ENCODE measurements at places on chromosomes 6 and 20.

- DNase-seq, result no peak
Measured at GRCh38 chr6:144305567-144305966, 20.4 kb downstream of the UTRN start.

DNA sequence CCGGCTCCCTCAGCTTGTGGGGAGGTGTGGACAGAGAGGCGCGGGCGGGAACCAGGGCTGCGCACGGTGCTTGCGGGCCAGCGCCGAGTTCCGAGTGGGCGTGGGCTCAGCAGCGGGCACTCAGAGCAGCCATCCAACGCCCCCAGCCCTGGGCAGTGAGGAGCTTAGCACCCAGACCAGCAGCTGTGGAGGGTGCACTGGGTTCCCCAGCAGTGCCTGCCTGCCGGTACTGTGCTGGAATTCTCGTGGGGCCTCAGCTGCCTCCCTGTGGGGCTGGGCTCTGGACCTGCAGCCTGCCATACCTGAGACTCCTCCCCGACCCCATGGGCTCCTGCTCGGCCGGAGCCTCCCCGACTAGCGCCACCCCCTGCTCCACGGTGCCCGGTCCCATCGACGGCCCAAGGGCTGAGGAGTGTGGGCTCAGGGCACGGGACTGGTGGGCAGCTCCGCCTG lies 92.7 kb downstream of the MANEA start:
- no peak for DNase-seq

- DNase-seq, result no peak
Measured at GRCh38 chr20:57748601-57749130, 38.9 kb upstream of the PMEPA1 start.

DNA sequence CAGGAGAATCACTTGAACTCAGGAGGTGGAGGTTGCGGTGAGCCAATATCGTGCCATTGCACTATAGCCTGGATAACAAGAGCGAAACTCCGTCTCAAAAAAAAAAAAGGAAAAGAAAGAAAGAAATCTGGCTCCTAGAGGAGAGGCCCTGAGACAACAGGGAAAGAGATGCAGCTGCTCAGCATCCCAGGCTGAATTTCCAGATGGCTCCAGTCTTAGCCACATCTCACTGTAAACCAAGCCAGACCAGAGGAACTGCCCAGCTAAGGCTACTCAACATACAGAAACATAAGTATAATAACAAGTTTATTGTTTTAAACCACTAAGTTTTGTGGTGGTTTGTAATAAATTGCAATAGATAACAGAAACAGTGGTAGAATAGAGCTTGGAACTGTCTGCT lies 38.5 kb upstream of the TASP1 start:
- DNase-seq, result no peak

DNA sequence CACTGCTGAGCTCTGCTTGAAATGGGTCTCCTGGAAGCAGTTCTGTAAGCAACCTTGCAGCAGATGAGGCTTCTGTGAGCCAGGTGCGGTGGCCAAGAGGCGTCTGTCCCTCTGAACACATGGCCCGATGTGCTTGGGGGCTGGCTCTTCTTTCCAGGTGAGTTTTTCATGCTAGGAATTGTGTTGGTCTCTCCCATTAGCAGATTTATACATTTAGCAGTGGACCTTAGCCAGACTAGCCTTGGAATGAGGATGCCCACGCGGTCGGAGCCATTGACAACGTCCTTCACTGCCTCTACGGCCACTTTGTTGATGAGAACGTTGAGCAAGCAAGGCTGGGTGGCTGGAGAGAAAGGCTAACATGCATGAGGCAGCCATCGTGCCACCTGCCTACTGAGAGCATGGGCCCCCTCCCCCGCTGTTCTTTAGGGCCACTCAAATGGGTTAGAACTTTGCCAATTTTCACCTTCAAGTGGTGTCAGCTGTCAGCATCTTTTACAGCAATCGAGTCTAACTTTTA lies 33.5 kb downstream of the ERMARD start:
- no peak for DNase-seq

DNA sequence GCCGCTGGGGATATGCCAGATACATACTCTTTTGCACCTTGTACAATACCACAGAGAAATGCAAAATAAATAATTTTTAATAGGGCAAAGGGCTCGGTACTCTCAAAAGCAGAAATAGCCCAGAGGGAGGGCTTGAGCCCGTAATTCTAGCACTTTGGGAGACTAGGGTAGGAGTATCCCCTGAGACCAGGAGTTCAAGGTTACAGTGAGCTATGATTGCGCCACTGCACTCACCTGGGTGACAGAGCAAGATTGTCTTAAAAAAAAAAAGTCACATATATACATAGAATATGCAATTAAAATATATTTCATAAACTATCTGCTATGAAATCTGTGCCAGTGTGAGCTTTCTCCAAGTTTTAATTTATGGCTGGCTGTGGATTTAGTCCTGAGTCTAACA lies 818 bp upstream of the TRMT11 start:
- DNase-seq, result no peak

GRCh38 chr20:35129647-35130069 lies 17.5 kb downstream of the EDEM2 start:
- DNase-seq, result no peak

DNA sequence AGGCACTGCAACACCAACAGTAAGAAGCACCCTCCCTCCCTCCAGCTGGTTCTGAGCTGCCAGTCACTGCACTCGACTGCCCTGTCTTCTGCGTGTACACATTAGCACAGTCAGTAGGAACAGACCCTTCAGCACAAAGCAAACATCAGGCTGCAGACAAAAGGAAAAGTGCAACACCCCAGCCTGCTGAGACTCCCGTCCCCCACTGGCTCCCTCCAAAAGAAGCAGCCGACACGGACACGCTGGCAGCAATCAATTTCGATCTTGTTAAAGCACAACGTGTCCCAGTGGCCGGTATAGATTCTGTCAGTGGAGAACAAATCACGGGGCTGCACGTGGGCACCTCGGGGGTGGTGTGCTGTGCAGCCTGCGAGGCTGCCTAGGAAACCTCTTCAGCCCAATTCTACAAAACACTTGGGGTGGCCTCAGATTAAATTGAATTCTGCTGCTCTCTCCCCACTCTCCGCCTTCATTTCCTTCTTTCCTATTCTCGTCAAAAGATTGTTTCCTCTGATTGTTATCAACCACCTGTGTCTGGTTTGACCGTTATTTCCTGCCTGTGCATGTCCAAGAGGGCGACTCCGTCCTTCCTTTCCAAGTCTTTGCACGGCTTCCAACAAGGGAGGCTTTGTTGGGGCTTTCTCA lies 38.7 kb downstream of the TRAF3IP2 start:
- no peak for DNase-seq

GRCh38 chr20:31859998-31860380 lies 10.3 kb downstream of the DUSP15 start:
- DNase-seq, result no peak

GRCh38 chr6:116562614-116563013 lies 8.7 kb upstream of the RWDD1 start:
- no peak for DNase-seq

GRCh38 chr6:106512048-106512967 lies 117.0 kb downstream of the RTN4IP1 start:
- DNase-seq, result peak; percentile 70

DNA sequence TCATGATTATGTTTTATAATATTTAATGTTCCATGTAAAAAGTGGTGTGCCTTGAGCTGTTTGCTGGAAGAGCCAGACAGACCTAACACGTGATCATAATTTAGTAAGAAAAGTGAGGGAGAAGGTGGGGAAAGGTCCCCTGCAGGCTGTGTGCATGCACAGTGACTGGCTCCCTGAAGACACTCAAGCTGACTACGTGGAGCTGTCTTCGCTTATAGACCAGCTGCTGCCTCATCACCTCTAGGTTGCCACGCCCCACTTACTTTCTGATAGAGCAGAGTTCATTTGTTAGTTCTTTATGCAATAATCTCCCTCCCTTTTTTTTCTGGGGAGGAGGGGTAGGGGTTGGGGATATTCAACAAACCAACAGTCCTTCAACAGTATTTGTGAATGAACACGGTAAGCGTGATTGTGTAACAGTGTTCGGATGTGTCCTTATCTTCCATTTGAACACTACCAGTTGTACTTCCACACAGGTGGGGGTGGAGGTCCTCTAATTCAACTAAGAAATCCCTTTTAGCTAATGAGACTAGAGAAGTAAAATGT lies 157.3 kb downstream of the BACH2 start:
- DNase-seq, result no peak

- DNase-seq, result no peak
Measured at GRCh38 chr6:36118550-36119107, 11.7 kb upstream of the MAPK13 start.

- DNase-seq, result no peak
Measured at GRCh38 chr6:119347466-119348095, 2.0 kb downstream of the MAN1A1 start.

Measured in WTC11 (cell line).